Psoas muscle (tissue), 8 donors: ENCODE measurements at places on chromosomes 2 and 18. TPM values are rescaled to one million over a fixed set of nuclear protein-coding genes. Genes with fewer than 3 reads are reported as not detected.

The TUBA4B gene
- total RNA-seq: not detected

The KCTD1 gene
- total RNA-seq: 8.6 TPM

The TUBA3E gene
- total RNA-seq: not detected

The CROCC2 gene
- total RNA-seq: not detected

The TNFAIP6 gene
- 1.4 TPM for total RNA-seq

The SCN7A gene
- 17.3 TPM for total RNA-seq

The XIRP2 gene
- total RNA-seq: 4,345 TPM

The KLHL41 gene
- total RNA-seq: 3,179 TPM

The LRRTM1 gene
- not detected for total RNA-seq

The IL37 gene
- total RNA-seq: not detected

The GPR45 gene
- total RNA-seq: not detected

The MAP2 gene
- 6.5 TPM for total RNA-seq

The IAH1 gene
- total RNA-seq: 49.9 TPM

The GLI2 gene
- 0.71 TPM for total RNA-seq

The IL1RL2 gene
- total RNA-seq: 0.74 TPM

The OTX1 gene
- not detected for total RNA-seq

The GREB1L gene
- 10.1 TPM for total RNA-seq

The PRKAG3 gene
- 49.6 TPM for total RNA-seq

The PTPRN gene
- not detected for total RNA-seq

The HOXD11 gene
- total RNA-seq: not detected

The SKOR2 gene
- not detected for total RNA-seq

The CHRND gene
- 80.1 TPM for total RNA-seq

The IL1RL1 gene
- total RNA-seq: 3.5 TPM
